ENCODE measurements at places on chromosomes 2 and 18.

DNA sequence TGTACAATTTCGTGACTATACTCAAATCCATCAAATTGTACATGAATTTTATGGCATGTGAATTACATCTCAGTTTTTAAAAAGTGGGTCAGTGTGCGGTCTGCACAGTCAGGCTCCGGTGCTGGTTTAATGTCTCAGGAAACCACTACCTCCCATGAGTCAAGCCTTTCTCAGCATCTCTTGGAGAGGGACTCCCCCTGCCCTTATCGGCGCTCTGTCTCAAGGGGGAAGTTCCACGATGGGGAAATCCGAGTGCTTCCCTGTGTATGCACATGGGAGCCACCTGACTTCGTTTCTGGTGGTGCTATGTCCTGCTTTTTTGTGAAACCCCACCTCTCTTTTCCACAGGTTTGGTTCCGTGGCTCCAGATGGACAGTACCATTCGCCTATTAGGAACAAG, 72.5 kb downstream of the ACOXL start:
- peak; percentile 62 for DNase-seq

DNA sequence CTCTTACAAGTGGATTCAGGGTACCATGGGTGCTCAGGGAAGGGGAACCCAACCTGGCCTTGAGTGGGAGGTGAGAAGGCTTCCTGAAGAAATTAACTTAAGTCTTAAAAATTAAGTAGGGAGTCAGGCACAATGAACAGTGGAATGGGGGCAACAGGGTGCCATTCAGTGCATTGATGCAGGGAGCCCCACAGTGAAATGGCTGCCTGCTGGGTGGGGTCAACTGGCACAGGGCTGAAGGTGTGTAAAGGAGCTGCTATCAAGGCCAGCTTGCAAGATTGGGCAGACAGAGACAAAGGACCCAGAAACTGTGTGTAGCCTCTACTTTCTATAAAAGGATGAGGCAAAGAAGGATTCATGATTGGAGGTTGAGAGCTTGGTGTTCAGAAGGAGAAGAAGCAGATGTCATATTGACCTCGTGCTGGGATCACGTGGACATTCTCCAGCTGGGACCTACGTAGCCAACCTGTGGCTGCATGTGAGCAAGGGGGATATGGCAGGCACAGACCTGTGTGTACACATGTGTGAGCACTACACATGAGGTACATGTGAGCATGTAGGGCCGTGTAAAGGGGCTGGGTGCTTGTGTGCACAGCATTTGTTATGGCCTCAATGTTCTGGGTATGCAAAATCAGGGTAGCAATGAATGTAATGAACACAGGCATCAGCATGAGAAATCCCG, 209.5 kb upstream of the HAAO start:
- DNase-seq, result no peak

DNA sequence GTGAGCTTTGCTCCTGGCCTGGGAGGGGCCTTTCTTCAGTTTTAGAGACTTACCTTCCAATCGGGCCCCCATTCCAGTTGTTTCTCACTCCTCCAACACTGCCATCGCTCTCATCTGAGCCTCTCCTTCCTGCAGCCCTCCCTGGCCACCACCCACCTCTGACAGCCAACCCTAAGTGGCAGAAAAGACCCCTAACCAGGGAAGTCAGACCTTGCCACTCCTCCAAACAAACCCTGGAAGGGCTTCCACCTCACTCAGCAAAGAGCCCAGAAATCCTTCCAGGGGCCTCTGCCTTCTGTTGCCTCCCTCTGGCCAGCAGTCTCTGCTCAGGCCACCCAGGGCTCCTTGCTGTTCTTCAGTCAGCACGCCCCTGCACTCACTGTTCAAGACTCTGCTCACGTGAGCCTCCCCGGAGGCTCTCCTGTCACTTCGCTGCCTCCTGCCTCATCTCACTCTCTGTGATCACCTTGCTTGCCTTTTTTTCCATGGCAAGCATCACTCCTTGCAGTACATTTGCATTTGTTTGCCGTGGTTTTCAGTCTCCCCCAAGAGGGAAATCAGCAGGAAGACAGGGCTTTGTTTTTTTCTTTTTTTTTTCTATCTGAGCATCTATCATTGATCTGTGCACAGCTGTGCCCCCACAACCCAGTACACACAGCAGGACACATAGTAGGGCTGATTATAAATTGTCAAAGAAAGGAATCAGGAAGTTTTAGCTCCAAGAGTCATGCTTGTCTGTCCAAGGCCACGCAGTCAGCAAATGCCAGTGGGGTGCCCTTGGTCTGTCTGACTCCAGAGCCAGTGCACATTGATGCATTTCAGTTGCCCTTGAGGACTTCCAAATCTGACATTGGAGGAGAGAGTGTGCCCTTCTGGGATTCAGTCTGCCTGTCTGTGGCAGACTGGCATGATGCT, 83.9 kb downstream of the INHBB start:
- DNase-seq, result no peak

GRCh38 chr2:50722776-50723175, 309.2 kb downstream of the NRXN1 start:
- no peak for DNase-seq
